NCI-H446 treated with DMSO at 0.1 percent for 48 hours (cell line): ENCODE measurements at places on chromosomes 16 and 17.

DNA sequence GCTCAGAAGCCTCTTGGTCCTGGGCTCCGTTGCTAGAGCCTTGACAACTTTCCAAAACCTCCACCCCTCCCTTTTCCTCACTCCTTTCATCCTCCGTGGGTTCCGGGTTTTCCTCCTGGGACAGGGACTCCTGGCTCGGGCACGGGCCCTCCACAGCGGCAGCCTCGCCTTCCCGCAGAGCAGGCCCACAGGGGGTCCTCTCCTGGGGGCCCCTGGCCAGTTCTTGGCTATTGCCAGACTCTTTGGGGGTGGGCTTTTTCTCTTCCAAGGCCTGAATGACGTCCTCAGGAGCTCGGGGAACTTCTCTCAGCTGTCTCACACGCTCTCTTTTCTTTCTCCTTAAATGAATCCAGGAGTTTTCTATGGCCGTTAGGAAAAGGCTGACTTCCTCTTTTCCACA is 19.3 kb upstream of the MNT start:
- no peak for DNase-seq

GRCh38 chr17:45651145-45651709 is 132.9 kb upstream of the CRHR1 start:
- no peak for DNase-seq

- DNase-seq = no peak
Observed at GRCh38 chr17:77753246-77753645, 205.3 kb upstream of the TNRC6C start.

DNA sequence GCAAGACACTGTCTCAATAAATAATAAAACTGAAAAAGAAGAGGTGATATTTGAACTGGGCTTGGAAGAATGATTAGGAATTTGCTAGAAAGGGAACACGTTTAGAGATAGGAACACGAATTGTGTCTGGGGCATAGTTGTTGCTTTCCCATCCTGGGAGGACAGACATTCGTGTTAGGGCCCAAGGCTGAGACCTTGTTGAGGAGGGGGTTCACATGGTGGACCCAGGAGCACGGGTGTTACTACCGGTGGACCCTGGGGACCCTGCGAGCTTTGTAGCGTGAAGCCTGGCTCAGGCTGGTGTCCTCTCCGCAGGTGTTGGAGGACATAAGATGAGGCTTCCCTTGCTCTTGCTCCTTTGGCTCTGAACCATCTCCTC is 1.2 kb downstream of the ACSF3 start:
- DNase-seq = no peak

- no peak for DNase-seq
Observed at GRCh38 chr16:85466304-85466700, 146.8 kb upstream of the GSE1 start.
